ENCODE measurements at places on chromosomes 1 and 21.

DNA sequence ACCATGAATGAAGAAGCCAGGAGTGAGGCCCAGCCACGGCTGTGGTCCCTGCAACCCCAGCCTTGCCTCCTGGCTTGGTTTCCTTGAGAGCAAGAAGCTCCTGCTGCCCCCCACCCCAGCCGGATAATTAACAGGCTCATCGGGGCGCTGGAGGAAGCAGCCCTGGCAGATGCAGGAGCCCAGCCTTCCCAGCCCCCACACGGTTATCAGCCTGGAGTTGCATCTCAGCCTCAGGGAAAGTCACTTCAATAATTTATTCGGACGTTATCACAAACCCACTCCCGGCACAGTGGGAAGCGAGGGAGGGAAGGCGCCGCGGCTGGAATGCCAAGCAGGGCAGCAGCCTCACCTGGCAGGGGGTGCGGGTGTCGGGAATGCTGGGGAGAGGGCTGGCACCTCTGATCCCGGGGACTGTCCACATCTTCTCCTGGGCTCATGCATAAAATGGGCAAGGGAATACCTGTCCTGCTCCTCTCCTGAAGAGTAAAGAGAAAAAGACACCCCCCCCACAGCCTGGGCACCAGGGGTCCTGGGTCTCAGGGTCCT lies 43.3 kb upstream of the LRP8 start:
- no peak for DNase-seq

GRCh38 chr1:9121496-9122409 lies 7.1 kb downstream of the GPR157 start:
- no peak for DNase-seq

GRCh38 chr1:78497201-78497600 lies 6.4 kb downstream of the PTGFR start:
- DNase-seq, result no peak

- peak; percentile 47 for DNase-seq
Observed at GRCh38 chr21:31132574-31133242, 94.4 kb upstream of the KRTAP19-8 start.

GRCh38 chr1:223860051-223860622 lies 14.4 kb upstream of the TP53BP2 start:
- no peak for DNase-seq

- no peak for DNase-seq
Observed at GRCh38 chr1:102853701-102854187, 254.6 kb downstream of the COL11A1 start.

DNA sequence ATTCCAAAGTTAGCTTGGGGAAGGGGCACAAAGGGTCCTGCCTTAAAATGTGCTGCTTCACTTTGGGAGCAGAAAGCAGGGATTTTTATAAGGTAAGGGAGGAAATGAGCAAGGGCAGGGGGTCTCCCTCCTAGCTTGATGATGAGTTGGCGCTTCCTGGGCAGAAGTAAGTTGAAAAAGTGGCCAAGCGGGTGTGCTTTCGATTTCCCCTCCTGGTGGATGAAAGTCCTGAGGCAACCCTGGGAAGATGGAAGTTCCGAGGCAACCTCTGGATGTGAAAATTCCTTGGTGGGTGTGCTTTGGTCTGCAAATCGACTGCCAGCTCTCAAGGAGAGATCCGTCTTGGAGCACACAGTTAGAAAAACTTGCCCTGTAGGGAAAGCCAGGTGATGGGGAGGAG lies 41.7 kb upstream of the CD2 start:
- DNase-seq, result no peak

GRCh38 chr1:46558966-46559365 lies 7.5 kb upstream of the KNCN start:
- DNase-seq, result no peak

- DNase-seq, result no peak
Observed at GRCh38 chr1:54861070-54861761, 25.8 kb downstream of the DHCR24 start.

DNA sequence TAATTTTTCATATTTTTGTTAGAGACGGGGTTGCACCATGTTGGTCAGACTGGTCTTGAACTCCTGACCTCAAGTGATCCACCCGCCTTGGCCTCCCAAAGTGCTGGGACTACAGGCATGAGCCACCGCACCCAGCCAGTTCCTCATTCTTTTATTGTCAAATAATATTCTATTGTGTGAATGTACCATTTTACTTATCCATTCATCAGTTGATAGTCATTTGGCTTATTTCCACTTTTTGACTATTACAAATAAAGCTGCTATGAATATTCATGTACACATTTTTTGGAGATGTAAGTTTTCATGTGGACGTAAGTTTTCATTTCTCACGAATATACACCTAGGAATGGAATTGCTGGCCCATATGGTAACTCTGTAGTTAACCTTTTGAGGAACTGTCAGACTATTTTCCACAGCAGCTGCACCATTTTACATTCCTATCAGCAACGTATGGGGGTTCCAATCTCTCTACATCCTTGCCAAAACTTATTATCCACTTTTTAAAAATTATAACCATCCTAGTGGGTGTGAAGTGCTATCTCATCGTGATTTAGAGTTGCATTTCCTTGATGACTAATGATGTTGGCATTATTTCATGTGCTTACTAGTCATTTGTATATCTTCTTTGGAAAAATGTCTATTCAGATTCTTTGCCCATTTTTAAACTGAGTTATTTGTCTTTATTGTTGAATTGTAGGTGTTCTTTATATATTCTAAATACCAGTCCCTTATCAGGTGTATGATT lies 12.7 kb downstream of the PACC1 start:
- no peak for DNase-seq

DNA sequence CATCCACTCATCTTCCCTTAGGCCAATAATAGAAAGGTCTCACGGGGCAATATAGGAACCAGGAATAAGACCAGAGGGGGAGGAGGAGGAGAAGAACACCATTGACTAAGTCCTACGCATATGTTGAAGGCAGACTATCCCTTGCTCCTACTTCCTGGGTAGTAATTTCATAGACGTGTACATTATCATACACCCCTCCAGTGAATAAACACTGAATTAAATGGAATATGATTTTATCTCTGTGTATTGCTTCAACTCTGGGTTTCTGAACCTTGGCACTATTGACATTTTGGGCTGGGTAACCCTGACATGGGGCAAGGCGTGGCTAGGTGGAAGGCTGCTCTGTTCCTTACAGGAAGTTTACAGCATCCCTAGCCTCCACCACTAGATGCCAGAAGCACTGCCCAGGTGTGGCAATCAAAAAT lies 17.3 kb upstream of the FHAD1 start:
- no peak for DNase-seq

GRCh38 chr1:56060906-56061305 lies 518.5 kb downstream of the PLPP3 start:
- DNase-seq, result no peak

- DNase-seq, result no peak
Observed at GRCh38 chr1:203769505-203770343, 4.7 kb downstream of the LAX1 start.

GRCh38 chr1:109218516-109218915 lies 4.8 kb downstream of the SARS1 start:
- no peak for DNase-seq

DNA sequence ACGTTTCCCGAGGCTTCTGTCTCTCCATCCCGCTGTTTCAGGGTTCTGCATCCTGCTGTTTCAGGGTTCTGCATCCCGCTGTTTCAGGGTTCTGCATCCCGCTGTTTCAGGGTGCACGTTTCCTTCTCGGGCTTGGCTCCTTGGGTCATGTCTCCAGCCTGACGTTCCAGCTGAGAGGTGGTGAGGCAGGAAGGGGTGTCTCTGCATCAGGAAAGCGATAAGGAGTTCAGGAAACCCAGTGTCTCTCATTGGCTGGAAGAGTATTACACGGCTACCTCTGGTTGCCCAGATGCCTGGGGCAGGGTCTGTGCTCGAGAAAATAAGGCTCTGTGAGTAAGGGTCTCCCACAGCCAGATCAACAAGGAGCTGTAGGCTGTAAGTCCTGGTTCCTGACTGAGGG lies 21.1 kb downstream of the ADARB1 start:
- DNase-seq, result no peak

DNA sequence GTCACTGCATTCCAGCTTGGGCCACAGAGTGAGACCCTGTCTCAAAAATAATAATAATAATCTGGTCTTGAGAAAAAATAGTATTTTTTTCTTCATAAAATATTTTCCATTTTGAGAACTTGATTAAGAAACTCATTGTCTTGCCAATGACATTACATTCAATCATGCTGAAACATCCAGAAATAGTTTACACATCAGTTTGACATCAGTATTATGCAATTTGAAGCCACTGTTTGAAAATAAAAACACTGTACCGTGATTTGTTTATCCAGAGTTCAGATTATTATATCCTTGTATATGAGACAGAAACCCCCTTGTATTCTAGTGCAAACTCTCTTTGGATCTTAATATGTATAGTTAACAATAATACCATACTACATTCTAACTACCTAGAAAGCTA lies 6.9 kb downstream of the FMO2 start:
- DNase-seq, result no peak

GRCh38 chr1:31764312-31765040 lies at the start of gene ADGRB2:
Gene ADGRB2 (minus strand): TSS chr1:31764340. CDS start chr1:31757221, 7,119 bp downstream.
- DNase-seq, result no peak

GRCh38 chr1:214472364-214472763 lies 79.0 kb downstream of the PTPN14 start:
- no peak for DNase-seq

DNA sequence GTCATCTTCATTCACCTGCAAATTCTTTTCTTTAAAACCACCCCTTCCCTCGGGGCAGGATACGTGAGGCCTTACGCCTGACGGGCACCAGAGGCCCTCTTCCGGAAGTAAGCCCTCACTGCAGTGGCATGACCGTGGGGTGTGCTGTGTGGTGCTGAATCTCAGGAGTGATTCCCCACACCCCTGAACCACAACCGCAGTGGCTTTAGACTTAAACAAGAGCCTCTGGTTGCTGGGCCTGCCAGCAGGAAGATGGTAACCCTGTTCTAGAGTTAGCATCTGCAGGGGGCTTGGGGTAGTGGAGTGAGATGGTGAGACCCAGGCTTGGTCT lies 12.1 kb downstream of the BSND start:
- no peak for DNase-seq

DNA sequence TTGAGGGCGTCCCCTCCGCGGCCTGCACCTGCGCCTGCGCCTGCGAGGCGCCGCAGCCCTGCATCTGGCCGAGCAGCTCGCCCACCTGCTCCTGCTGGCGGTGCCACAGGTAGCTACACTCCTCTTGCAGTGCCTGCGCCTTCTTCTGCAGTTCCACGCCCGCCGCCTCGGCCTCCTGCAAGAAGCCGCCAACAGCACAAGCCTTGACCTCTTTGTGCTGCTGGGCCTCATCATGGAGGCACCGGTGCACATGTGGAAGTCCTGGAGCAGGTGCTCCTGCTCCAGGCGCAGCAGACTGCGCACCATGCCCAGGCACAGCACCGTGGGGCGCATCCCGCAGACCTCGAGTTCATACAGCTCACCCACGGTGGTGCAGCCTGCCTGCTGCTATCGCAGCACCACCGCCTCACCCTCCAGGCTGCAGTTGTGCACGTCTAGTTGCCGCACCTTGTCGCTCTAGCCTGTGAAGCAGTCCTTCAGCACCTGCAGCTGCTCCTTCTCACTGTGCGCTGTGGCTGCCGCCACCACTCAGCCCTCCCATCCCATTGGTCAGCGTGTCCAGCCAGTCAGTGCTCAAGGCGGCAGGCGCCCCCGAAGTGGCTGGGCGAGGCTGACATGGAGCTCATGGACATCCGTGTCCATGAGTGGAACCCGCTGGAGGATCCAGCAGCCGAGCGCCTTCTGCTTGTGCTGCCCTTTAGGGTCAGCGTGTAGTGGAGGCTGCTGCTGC lies 12.2 kb upstream of the CD2 start:
- DNase-seq, result no peak

DNA sequence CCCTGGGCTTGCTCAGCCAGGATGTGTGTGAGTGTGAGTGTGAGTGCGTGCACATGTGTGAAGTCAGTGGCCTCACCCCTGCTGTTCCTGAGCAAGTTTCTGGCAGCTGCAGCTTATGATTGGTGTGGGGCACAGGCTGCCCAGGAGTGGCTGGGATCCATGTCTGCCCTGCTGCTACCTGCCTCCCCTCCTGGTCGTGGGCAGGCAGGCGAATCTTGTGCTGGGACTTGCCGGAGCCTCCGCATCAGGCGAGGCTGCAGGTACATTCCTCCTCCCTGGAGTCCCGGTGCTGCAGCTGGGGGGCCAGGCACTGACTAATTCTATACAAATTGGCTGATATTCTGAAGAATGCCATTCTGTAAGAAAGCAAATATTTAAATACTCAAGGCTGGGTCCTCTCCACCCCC lies 85.6 kb upstream of the WNT4 start:
- no peak for DNase-seq

DNA sequence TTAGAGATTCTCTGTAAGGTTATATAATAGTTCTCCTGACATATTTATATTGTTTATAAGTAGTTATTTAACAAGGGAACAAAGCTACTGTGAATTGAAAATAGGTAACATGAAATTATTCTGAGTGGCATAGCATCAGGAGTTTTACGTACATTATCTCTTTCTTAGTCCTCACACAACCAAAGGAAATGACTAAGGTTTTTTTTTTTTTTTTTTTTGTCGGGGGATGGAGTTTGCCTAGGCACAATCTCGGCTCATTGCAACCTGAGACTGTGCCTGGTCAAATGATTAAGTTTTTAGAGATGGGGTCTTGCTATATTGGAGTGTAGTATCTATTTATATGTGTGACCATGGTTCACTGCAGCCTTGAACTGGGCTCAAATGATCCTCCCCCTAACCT lies 24.9 kb downstream of the TMED5 start:
- no peak for DNase-seq

DNA sequence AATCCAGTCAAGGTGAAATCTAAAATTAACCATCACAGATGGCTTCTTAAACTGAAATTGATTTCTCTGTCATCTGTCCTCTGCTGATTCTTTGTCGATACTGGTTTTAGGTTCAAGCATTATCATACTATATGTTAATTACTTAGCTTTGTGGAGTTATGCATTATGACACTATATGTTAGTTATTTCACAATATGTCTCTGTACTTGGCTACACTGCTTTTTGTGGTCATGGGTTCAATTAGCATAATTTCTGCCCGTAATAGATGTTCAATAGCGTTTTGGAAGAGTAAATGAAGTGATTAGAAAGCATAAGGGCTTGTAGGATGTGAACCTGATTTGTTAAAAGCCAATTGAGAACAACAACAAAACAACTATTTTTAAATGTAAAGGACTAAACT lies 28.2 kb downstream of the IFI44 start:
- DNase-seq, result no peak

DNA sequence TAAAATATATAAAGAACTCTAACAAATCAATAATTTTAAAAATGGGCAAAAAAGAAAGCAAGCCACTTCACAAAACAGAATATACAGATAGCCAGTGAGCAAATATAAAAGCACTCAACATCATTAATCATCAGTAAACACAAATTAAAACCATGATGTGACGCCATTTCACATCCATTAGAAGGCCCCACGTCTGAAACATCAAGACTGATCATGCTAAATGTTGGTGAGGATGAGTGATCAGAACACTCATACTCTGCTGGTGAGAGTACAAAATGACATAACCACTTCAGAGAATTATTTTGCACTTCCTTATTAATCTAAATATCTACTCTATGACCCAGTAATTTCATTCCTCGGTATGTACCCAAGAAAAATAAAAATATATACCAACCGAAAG lies 512.2 kb upstream of the NR5A2 start:
- DNase-seq, result no peak

GRCh38 chr1:200479816-200480215 lies 70.0 kb upstream of the ZNF281 start:
- no peak for DNase-seq

GRCh38 chr1:67610450-67610849 lies 74.6 kb upstream of the GADD45A start:
- no peak for DNase-seq

Measured in activated T-helper 1 cell treated with anti-CD3 and anti-CD28 coated beads, Interleukin-2, amount 50 U/mL, for 16 hours (primary cell).